ENCODE measurements at places on chromosomes 7 and 10. TPM values are rescaled to one million over a fixed set of nuclear protein-coding genes. Genes with fewer than 3 reads are reported as not detected.
A peak's percentile ranks its signal among the peaks of the same experiment; 100 is the strongest.

GRCh38 chr7:96663457-96663856 is 46.2 kb downstream of the SEM1 start:
- DNase-seq, result no peak

DNA sequence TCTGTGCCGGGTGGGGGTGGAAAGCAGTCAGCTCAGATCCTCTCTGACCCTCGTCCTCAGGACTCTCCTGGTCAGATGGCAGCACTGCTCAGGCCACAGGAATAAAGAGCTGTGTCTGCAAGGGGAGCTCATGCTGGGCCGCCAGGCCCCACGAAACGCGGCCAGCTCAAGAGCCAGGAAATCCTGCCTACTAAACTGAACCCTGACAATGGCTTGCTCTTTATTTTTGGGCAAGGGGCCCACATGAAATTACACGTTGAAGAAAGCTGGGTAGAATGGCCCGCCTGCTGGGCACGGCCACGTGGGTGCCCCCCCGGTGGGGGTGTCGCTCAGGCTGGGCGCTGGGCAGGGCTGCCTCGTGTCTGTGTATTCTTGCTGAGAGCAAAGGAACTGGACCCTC is 103.0 kb downstream of the ITIH5 start:
- no peak for DNase-seq

GRCh38 chr10:127133672-127134500 is 62.5 kb downstream of the INSYN2A start:
- DNase-seq, result no peak

- peak; percentile 33 for DNase-seq
Measured at GRCh38 chr7:4837803-4838625, 23.8 kb downstream of the PAPOLB start.

The CPA2 gene
- total RNA-seq, result not detected

- DNase-seq, result no peak
Measured at GRCh38 chr7:30308389-30308788, 24.0 kb downstream of the ZNRF2 start.

The MYPN gene
- 92.0 TPM for total RNA-seq

DNA sequence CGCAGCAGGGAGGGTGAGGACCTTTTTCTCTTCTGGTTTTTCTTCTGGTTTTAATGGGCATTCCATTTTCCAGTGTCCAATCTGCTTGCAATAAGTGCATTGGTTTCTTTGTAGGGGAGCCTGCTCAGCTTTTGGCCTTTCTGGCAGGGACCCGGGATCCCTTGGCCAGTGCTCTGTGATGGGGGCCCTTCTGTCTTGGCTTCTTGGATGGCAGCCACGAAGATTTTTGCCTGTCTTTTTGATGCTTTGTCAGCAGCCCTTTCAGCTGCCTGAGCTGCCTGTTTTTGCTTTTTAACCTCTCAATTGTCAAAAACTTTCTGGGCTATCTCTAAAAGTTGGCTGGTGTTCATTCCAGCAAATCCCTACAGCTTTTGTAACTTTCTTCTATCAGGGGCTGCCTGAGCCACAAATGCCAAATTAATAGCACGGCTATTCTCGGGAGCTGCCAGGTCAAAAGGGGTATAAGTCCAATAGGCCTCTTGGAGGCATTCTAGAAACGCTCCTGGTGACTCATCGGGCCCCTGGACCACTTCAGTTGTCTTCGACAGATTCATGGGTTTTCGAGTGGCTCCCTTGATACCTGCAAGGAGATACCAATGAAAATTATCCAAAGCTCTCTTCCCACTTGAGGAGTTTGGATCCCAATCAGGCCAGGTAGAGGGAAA is 179.9 kb upstream of the MBL2 start:
- no peak for DNase-seq
